B cell (primary cell): ENCODE measurements at places on chromosomes 4 and X. TPM values are rescaled to one million over a fixed set of nuclear protein-coding genes. Genes with fewer than 3 reads are reported as not detected.

RELL1 gene
- total RNA-seq, result 2.7 and 3.2 TPM in 2 replicates

- DNase-seq, result peak; percentile 60
These were observed 39.8 kb upstream of the NAP1L5 start for GRCh38 chr4:88737307-88737941.

EDNRA gene
- total RNA-seq, result not detected in 2 replicates

COL25A1 gene
- total RNA-seq, result not detected in 2 replicates

GRCh38 chr4:188016754-188017153 lies 21.2 kb downstream of the ZFP42 start:
- no peak for DNase-seq

- peak; percentile 51 for DNase-seq
These were observed 204.7 kb upstream of the S100G start for GRCh38 chrX:16445166-16445752.

POU4F2 gene
- total RNA-seq, result not detected in 2 replicates

- DNase-seq, result no peak
These were observed 80.5 kb downstream of the TSPAN5 start for GRCh38 chr4:98577956-98578355.

GRCh38 chrX:148741441-148741840 lies 241.0 kb downstream of the AFF2 start:
- no peak for DNase-seq

- DNase-seq, result no peak
These were observed 481.4 kb downstream of the FAT4 start for GRCh38 chr4:125796138-125796537.

DNA sequence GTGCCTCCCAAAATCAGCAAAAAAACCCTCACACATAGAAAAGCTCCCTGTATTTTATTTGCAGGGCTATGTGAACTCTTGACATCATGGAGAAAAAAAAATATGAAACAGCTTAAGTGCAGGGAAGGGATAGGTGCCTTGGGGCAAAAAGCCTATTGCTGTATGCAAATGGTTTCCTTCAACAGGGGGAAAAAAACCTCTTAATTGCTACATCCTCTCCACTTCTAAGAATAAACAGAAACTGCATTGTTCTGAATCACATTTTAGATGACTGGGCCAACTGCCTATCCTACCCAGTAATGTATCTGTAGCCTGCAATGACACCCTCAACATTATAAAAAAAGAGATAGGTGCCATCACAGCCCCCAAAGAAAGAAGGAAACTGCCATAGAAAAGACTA lies 229.4 kb upstream of the GALNTL6 start:
- DNase-seq, result no peak

DNA sequence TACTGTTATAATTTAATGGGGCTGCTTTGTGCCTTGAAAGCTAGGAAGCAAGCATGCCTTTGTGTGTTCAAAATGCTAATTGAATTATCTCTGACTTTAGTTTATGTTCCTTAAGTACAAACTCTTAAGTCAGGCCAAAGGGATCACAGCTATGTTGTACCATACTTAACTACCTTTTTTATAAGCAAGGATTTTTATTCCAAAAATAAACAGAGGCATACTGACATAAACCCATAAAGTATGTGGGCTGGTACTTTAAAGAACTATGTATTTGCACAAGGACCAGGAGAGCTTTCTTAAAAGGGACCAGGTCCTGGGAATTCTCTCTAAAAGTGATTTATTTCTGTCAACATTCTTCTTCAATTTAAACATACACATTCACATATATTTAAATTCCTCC lies 57.8 kb upstream of the HCCS start:
- DNase-seq, result no peak

- DNase-seq, result no peak
These were observed 36.1 kb upstream of the HMX1 start for GRCh38 chr4:8907596-8908205.

- DNase-seq, result no peak
These were observed 1412.9 kb upstream of the PCDH7 start for GRCh38 chr4:29307256-29307655.

DNA sequence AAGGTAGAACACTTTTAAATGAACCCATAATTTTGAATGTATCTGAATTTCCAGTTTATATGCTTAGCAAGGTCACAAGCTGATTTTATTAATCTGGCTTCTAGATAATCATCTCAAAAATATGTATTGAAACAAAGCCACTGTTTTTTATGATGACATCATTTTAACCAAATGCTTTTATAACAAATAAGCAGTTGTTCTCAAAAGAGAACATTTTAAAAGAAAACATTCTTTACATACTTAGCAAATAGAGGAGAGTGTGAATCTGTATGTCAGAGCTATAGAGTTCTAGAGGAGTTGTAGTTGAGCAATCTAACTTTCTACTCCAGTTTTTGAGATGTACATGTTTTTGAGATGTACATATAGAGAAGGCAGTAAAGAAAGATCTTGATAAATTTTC lies 42.5 kb downstream of the LAMP2 start:
- DNase-seq, result no peak

DNA sequence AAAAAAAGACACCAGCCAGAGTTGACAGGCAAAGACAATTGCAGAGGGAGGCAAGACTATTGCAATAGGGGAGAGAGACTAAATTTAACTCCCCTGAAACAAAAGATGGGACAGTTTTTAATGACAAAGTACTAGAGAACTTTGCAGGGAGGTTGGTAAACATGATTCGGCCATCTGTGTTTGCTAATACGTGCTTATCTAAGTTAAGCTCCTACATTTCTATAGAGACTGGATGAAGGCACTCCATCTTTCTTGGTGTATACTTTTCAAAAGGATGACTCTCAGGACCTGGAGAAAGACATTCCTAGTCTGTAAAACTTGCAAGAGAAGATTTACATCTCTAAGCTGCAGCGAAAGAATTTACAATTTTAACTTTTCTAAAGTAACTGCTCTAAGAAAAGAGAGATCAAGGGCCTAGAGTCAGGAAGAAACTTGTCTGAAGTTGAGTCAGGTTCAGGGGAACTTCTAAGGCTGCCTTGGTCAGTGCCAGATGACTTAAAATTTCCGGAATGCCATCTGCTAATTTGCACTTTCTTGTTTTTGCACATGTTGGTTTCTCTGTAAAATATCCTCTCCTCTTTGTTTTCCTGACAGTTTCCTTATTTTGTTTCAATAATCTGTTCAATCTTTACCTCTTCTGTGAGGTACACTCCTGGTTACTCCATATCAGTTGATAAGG lies 10.6 kb downstream of the ADAM29 start:
- no peak for DNase-seq

DNA sequence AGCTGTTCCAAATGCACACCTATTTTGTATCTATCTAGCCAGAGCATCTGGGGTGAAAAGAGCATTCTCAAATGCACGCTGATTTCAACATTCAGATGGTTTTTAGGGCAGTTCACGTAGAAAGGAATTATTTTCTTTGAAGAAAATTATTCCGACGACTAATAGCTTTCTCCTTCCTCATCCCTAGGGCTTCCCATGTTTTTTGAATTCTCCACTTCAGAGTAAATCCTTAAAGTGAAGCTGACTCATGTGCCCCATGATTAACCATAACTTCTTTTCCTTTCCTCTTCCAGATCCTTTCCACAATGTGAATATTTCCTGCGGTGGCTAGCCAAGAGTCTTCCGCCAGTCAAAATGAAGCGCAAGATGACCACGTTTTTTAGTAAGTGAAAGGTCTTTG lies 86.7 kb upstream of the PDHA1 start:
- no peak for DNase-seq

DNA sequence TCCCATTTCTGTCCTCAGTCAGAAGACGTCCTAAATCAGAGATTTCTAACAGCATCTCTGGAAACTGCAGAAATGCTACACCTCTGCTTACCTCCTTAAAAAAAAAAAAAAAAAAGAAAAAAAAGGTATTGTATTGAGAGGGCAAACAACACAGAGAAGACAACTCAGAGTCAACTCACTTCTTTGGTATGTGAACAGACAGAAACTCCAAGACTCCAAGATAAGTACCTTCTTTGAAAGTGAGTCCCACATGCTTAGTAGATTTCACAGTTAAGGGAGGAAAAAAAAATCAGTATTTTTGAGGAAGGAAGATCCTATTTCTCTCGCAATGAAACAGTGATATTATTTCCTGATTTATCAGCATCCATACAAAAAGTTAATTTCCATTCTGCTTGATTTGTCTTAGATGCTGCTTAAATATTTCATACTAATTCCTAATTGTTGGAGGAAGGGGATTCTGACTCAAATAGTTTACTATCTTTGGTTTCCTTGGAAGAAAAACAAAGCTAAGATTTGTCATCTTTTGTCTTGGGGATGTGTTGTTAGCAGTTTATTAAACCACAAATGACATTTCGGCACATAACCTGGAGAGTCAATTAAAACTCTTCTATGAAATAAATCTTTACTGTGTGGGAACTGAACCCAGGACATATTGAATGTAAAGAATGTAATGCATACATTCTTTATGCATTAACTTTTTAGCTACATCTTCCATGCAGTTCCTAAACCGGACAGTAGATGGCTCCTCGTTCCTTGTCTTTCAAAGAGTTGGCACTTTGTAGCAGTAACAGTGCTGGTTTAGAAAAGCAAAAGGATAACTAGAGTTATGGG lies 4.7 kb downstream of the RASGEF1B start:
- peak; percentile 81 for DNase-seq

- DNase-seq, result peak; percentile 27
These were observed 46.9 kb upstream of the SLC25A4 start for GRCh38 chr4:185096032-185096653.

TEX11 gene
- total RNA-seq, result not detected in 2 replicates

C1GALT1C1 gene
- total RNA-seq, result 11.6 and 13.6 TPM in 2 replicates

ESX1 gene
- not detected in 2 replicates for total RNA-seq

DNA sequence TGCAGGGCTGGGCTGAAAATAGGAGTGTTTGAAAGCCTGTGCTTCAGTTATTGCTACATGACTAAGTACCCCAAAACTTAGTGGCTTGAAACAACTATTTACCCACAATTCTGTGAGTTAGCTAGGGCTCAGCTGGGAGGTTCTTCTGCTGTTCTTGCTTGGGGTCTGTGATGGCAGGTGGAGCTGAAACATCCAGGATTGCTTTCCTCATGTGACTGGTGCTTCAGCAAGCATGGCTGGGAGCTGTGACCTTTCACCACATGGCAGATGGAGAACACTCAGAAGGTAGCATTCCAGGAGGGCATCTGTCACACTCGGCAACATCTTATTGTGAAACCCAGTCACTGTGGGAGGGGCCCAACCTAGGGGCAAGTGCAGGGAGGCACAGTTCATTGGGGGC lies 57.0 kb upstream of the TBC1D14 start:
- DNase-seq, result no peak

GRCh38 chr4:132683957-132684356 lies 465.1 kb upstream of the PCDH10 start:
- DNase-seq, result no peak
